CD4-positive, alpha-beta T cell (primary cell): ENCODE measurements at places on chromosomes 16 and 17.

GRCh38 chr16:89444728-89445127 is 45.6 kb downstream of the ANKRD11 start:
- no peak for DNase-seq

DNA sequence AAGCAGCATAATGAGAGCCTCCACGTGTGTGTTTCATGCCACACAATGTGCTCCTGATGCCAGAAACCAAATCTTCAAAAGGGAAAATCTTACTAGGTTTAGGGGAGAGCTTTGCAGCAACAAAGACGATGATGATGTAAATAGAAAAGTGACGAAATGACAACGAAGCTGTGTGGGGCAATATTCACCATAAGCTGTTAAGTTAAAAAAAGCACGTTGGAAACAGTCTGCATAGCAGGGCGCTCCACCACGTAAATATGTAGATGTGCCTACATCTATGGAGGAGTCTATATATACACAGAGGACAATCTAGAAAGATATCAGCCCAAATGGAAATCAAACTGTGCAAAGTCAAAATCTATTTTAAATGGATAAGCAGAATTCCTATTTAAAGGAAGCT is 61.0 kb downstream of the RPH3AL start:
- DNase-seq = no peak

GRCh38 chr17:72477491-72477890 is 356.7 kb downstream of the SOX9 start:
- no peak for DNase-seq

GRCh38 chr16:1034230-1035065 is 38.1 kb upstream of the SSTR5 start:
- DNase-seq = no peak

DNA sequence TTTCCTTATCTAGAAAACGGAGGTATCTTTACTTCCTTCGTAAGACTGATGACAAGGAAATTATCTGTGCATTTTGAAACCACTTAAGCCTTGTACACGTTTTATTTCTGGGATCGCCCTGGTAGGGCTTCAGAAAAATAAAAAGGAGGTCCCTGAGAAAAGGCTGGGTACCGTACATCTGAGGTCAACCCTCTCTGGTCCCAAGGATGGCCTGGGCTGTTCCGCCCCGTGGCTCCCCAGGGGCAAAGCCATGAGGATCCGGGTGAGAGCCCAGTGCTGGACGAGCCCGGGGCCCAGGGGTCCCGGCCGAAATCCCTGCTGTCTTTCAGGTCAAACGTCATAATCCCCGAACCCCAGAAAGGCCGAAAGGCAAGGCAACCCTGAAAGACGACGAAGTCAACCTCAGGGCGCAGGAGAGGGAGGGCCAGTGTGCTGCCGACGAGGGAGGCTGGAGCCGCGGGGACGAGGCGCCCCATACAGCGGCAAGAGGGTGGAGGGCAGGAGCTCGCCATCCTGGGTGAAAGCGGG is 656 bp upstream of the FUS start:
- DNase-seq = no peak

DNA sequence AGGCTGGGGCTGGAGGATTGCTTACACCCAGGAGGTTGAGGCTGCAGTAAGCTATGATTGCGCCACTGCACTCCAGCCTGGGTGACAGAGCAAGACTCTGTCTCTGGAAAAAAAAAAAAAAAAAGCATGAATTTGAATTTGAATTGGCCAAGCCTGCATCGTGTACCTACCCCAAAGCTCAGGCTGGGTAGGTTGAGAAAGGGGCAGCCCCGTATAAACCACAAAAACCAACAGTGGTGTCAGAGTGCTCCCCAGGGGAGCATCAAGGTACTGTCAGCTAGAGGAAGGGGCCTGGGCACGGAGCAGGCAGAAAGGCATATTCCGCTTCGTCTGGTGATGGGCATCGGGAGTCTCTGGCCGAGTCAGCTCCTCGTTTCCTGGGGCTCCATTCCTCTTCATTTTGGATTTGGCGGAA is 40.9 kb downstream of the RAP1GAP2 start:
- peak; percentile 64 for DNase-seq

DNA sequence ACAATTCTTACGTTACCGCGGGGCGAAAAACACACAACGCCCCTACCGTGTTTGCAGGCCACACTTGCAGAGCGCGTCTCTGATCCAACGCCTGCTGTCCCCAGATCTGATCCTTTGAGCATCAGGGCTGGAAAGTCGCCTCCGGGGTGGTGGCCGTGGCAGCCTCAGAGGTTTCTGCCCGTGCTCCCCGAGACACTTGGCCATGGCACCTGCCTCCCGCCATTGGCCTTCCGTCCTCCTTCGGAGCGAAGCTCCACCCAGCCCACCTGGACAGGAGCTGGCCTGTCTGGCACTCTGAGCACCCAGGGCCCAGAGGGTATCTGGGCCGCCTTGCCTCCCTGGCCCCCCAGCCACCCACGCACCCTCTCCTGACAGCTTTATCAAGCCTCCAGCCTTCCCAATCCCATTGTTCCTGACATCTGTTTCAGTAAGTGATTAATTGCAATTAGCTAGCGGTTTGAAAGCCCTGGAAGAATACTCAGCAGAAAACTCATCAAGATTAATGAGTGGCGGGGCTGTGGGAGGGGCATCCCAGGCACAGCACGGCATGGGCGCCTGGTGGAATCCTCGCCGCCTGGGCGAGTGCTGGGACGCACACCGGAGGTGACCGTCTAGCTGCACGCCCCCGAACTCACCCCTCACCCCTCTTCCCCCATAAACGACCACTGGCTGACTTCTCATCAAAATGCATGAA is 181.5 kb upstream of the GSE1 start:
- DNase-seq = no peak

- DNase-seq = no peak
Observed at GRCh38 chr17:57985675-57985974, 2.4 kb downstream of the VEZF1 start.

- DNase-seq = peak; percentile 58
Observed at GRCh38 chr17:45172541-45173286, 11.0 kb downstream of the HEXIM2 start.

DNA sequence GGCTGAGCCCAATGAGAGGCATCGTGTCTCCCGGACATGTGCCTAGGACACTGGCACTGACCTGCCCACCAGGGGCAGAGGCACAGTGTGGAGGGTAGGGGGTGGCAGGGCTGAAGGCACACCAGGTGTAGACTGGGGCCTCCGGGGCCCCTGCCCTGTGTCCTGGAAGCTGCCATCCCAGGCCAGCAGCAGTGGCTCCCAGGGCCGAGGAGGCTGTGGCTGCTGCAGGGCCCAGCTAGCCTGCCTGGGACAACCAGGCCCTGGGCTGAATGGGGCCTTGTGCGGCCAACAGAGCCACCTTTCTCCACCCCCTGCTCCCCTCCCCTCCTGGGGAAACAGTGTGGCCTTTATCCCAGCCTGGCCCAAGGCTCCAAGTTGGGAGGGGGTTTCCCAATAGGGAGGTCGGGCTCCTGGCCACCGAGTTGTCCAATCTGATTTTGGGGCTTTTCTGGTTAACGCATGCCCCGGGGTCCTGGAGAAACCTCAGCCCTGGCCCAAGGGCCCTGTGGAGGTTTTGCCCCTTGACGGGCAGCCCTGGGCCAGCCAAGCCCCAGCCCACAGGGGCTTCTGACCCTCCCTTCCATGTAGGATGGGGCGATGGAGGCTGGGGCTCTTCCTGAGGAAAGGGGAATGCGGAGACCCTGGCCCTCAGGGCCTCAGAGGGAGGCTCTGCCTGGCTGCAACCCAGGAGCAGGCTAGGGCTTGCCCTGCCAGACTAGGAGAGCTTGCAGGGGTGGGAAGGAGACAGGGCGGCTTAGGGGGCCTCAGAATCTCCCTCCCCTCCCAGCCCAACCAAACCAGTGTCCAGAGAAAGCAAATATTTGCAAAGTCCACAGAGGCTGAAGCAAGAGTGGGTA is 4.2 kb downstream of the MTSS2 start:
- DNase-seq = no peak

- DNase-seq = no peak
Observed at GRCh38 chr16:75058806-75059205, 57.8 kb downstream of the LDHD start.

DNA sequence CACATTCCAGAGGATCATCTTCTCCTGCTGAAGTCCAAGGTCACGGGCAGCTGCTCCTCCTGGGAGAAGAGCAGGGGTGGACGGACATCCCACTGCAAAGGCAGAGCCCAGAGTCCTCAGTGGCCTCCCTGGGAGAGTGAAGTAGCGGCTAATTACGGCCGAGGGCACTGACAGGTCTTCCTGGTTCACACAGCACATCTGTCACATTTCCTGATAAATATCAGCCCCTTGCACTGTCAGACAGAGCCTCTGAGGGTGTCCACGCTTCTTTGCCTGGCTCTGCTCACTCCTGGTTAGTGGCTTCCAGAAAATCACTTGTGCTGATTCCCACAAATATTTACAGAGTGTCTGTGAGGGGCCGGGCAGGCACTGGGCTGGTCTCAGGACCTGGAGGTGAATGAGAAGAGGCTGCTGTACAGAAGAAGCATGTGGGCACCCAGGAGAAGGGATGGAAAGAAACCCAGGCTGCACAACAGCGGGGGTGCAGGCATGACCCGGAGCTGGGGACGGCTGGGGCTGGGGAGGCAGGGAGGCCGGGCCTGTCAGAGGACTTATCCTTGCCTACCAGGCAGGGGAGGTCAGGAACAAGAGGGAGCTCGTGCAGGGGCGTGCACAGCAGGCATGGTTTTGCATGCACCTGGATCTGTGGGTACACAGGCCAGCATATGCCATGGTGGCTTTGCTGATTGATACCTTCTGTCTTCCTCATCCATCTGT is 258.2 kb upstream of the TNRC6C start:
- no peak for DNase-seq

GRCh38 chr17:50626037-50626574 is 8.6 kb upstream of the ABCC3 start:
- peak; percentile 56 for DNase-seq

- DNase-seq = no peak
Observed at GRCh38 chr16:72285728-72286127, 113.8 kb upstream of the PMFBP1 start.

DNA sequence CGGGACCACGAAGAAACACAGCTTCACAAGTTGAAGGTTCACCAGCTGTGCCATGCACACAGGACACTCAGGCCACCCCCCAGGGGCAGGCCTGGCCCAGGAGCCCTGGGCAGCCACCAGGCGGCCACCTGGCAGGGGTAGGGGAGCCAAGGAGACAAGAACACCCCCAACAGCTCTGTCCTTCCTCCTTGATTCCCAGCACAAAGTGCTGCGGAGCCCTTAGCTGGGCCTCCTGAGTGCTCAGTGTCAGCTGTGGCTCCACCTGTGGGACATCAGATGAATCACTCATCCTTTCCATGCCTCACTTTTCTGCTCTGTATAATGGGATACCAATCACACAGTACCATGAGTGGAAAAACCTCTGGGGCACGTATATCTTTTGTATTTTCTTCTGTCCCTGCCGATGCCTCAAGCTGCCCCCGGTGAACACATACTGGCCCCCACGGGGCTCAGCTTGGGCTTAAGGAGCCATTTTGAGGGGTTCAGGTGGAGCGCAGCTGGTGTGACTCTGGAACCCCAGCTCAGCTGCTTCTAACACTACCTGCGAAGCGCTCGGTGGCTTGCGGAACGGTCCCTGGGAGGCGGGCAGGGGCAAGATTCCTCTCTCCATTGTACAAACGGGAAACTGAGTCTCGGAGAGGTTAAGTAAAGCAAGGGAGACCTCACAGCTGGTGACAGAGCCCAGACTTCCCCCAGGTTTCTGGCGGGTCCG is 12.0 kb downstream of the GALK1 start:
- DNase-seq = no peak

DNA sequence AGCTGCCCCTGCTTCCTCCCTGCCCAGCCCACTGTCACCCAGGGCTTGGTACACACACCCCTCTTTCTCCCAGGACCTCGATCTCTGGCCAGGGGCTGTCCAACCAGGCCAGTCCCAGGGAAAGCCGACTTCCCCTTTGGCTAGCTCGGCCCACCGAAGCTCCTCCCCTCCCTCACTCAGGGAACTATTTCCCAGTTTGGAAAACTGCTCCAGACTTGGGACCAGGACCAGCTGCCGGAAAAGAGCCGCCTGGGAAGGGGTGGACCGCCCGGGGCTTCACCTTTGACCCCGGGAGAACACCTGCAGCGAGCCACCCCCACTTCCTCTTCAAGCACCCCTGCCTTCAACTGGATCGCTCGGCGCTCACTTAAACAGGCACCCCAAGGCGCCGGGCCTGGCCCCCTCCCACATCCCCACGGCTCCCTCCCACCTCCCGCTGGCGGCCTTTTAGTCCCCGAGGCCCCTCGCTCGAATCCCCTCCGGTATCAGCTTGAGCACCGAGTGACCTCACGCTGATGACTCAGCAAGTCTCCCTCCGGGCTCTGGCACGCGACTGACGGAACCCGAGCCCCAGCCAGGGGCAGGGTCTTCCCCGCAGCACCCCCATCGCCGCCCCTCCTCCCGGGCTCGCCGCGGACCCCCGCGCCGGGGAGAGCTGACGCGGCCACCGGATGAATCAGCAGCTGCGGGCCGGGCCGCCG is 934 bp downstream of the MAFG start:
- peak; percentile 26 for DNase-seq

DNA sequence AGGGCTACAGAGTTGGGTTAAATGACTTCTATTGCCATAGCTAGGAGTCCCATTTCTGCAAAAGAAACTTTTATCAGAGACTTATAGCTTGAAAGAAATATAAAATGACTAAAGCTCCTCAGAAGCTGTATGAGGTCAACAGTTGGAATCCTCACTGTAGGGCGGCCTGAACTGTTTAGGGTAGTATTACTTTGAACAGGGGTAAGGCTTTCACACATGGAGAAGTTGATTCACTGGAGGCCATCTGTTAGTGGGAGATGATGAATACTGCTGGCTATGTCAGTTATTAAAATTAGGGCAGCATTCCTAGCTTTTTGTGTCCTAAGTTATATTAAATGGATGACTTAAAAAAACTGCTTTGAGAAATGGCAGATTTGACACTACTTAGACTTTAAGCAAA is 6.0 kb downstream of the TTC19 start:
- no peak for DNase-seq

DNA sequence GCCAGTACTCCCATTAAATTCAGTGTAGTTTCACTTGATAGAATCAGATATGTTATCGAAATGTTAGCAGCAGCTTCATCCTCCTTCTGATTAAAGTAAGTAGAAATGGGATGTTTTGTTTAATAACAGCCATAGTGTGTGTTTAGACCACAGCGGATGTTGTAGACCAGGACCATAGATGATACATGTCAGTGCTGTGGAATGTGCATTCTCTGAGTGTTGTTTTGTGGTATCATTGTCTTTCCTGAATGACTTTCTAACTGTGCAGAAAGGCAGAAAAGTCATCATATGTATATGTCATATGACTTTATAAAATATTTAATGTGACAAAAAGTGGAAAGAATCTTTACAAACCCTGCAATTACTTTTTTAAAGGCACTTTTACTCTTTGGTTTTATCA is 55.6 kb downstream of the CYLD start:
- DNase-seq = no peak

GRCh38 chr16:27149986-27150385 is 53.3 kb upstream of the KDM8 start:
- no peak for DNase-seq

- no peak for DNase-seq
Observed at GRCh38 chr17:34307110-34307509, 12.1 kb upstream of the CCL8 start.

GRCh38 chr17:10198509-10199249 is at the start of gene GAS7:
GAS7 (minus strand) TSS chr17:10198606.
- peak; percentile 6 for DNase-seq

- peak; percentile 51 for DNase-seq
Observed at GRCh38 chr17:45852535-45853297, 8.0 kb downstream of the SPPL2C start.

GRCh38 chr17:78875363-78876093 is 27.5 kb downstream of the CEP295NL start:
- peak; percentile 17 for DNase-seq
